ENCODE measurements at places on chromosomes 7 and 10.

DNA sequence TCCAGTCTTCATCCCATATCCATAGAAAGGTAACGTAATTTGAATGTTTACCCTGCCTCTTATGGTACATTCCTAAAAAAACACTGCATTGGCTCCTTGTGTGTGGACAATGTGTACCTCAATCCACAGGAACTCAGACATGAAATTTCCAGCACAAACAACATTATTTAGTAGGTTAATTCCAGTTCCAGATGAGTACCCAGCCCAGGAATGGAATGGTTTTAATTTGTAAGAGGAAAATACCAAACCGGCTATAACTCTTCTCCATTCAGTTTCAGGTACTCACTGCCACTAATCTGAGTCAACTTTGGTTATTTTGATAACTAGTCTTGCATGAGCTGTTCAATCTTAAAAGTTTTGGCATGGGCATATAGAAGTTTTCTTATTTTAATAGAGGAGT, 39.0 kb downstream of the TFPI2 start:
- DNase-seq, result no peak

- peak; percentile 49 for DNase-seq
These were observed 259.1 kb upstream of the MKLN1 start for GRCh38 chr7:131068604-131069021.

DNA sequence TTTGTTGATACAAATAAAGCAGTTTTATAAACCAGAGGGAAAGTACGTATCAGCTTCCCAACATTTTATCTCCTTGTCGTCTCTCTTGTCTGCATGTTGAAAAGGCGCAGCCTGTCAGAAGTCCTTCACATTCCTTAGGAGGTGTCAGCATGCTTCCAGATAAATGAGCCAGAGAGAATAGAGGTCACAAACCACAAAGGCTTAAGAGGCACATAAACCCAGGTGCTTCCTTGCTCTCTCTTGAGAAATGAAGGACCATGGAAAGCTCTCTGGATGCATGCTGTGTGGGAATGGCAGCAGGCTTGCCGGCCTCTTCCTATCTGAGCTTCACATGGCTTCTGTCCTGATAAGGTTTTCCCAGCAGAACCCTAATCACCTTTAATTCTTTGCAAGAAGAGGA, 448.5 kb downstream of the XPNPEP1 start:
- no peak for DNase-seq

DNA sequence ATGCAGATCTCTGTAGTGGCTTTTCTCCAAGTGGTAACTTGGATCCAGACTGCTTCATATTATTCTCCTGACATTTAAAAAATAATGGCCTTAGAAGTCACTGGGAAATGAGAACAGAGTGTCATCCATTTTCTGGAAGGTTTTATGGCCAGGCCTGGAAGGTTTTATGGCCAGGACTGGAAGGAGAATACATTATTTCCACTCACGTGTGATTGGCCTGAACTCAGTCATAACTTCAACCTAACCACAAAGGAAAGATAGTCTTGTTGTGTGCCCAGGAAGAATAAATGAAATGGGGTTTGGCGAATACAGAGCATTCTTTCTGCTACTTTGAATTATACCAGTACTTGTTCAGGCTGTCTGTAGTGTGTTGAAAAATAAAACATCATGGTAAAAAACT, 360.9 kb downstream of the GPAM start:
- DNase-seq, result no peak

- DNase-seq, result no peak
These were observed 78.3 kb downstream of the GRK5 start for GRCh38 chr10:119285495-119286267.

GRCh38 chr10:100808876-100809275, 63.5 kb downstream of the PAX2 start:
- DNase-seq, result no peak

- no peak for DNase-seq
These were observed 230.0 kb upstream of the HABP2 start for GRCh38 chr10:113322843-113323242.

GRCh38 chr7:1362301-1362700, 97.0 kb downstream of the MICALL2 start:
- DNase-seq, result no peak

DNA sequence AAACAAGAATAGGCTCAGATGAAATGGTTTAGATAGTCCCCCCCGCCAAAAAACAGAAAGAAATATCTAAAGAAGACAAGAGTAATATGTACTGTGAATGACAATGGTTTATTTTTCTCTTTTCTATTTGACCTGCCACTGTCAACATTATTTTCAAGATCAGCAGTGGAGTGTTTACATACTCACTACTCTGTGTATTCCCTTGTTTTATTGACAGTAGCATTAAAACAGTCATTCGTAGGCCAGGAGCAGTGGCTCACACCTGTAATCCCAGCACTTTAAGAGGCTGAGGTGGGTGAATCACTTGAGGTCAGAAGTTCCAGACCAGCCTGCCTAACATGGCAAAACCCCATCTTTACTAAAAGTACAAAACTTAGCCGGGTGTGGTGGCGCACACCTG, 245.3 kb upstream of the SLC26A5 start:
- no peak for DNase-seq

DNA sequence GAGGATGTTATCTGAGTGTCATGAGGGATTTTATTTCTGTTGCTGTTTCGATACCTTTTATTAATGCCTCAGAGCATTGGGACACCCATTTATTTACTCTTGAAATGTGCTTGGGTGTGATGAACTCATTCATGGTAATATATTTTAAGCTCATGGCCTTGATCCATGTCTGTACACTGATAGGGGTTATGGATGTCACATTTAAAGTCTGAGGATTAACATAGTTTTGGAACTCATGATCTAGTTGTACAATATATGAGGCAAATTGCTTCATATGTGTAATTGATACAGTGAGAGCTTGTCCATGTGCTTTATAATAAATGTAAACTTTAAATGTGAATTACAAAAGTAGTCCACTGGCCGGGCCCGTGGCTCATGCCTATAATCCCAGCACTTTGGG, 23.0 kb upstream of the ZRANB1 start:
- no peak for DNase-seq

- no peak for DNase-seq
These were observed 26.1 kb downstream of the IFIT5 start for GRCh38 chr10:89440226-89441009.

- no peak for DNase-seq
These were observed 12.2 kb downstream of the BHLHA15 start for GRCh38 chr7:98223351-98223897.

DNA sequence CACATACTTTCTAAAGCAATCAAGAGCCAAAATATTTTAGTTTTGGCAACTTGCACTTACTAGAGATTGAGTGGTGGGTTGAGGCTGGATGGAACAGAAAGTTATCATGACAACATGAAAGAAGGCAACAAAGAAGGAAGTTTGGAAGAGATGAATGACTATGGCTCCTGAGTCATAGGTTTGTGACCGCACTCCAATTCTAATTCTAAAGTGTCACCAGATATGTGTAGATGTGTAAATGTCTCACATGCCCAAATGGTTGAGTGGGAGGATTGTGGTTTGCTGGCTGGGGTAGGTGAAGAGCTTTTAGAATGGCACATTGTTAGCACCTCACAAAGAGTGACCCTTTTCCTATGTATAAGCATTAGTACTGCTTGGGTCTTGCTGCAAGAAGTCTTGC, 20.2 kb downstream of the TAS2R16 start:
- DNase-seq, result no peak

DNA sequence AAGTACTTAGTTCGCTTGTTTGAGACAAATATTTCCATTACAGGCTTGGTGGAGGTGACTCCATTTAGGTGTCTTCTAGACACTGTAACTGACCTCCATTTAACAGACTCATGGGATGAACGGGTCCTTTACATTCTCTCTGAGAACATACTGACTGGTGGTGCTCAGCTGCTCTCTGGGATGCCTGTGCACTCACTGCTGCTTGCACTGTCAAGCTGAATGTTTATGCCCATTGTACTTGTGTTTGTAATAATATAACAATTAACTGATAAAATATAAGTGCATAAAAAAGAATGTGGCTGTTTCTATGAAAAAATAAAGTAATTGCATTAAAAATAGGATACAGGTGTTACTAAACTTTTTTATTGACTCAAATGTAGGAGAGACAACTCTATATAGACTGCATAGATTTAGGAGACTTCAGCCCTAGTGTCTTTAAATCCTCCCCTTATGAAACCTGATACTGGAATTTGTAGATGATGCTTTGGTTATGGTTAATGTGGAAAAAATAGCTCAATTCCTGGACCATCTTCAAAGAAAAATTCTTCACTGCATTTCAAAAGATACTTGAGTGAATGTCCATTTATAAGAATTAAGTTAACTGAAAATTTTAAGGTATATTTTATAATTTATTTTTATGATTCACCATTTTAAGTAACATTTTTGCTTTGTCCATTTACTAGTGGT, 85.4 kb downstream of the CDK14 start:
- no peak for DNase-seq

- DNase-seq, result no peak
These were observed 70.0 kb upstream of the SMIM30 start for GRCh38 chr7:113188396-113188795.

GRCh38 chr10:100847440-100847839, 65.3 kb upstream of the SLF2 start:
- DNase-seq, result peak; percentile 36

- DNase-seq, result no peak
These were observed 73.4 kb upstream of the LAMB4 start for GRCh38 chr7:108203537-108203936.

- no peak for DNase-seq
These were observed 36.2 kb upstream of the XPNPEP1 start for GRCh38 chr10:109959259-109960145.

GRCh38 chr7:113562801-113563200, 356.0 kb downstream of the PPP1R3A start:
- no peak for DNase-seq

- no peak for DNase-seq
These were observed 325.9 kb upstream of the FZD1 start for GRCh38 chr7:90938371-90938770.

- DNase-seq, result no peak
These were observed 273.6 kb upstream of the PODXL start for GRCh38 chr7:131829947-131830558.

DNA sequence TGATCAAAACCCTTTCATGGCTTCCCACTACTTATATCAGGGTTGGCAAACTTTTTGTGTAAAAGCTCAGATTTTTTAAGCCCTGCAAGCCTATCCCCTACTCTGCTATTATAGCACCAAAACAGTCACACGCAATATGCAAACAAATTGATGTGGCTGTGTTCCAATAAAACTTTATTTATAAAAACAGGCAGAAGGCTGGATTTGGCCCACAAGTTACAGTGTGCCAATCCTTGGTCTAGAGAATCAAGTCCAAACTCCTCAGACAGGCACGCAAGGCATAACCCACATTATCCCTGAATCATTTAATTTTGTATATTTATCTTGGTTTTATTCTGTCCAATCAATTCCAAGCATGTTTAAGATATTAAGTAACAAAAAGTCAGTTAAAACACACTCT, 71.9 kb downstream of the SGMS1 start:
- no peak for DNase-seq

DNA sequence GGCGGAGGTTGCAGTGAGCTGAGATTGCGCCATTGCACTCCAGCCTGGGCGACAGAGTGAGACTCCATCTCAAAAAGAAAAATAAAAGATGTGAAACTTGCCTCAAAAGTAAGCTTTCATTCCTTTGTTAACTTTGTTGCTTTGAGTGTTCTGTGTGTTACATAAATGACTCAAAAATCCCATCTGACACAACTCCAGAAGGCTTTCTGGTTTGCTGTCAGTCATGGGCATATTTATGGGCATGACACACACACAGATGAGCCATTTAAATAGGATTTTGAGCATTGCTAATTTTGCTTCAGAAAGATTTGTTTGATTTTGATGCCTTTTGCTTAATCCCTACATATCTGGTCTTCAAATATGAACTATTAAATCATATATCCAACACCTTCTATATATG, 82.6 kb downstream of the CACNB2 start:
- DNase-seq, result no peak

DNA sequence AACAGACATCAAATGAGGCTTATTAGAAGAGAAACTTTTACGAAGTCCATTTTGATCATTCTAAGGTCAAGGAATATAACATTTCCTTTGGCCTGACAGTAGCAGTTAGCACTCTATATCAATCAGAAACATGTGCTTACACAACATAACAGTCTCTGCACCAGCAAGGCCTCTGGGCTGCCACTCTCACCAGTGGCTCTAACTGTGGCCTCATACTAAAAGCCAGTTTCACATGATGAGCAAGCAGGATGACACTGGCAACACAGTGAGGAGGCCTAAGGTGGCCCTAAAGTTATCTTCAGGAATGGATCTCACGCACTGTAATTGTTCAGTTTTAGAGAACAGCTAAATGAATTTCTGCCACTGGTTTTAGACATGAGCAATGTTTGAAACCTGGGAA, 126.8 kb downstream of the COBL start:
- DNase-seq, result no peak

DNA sequence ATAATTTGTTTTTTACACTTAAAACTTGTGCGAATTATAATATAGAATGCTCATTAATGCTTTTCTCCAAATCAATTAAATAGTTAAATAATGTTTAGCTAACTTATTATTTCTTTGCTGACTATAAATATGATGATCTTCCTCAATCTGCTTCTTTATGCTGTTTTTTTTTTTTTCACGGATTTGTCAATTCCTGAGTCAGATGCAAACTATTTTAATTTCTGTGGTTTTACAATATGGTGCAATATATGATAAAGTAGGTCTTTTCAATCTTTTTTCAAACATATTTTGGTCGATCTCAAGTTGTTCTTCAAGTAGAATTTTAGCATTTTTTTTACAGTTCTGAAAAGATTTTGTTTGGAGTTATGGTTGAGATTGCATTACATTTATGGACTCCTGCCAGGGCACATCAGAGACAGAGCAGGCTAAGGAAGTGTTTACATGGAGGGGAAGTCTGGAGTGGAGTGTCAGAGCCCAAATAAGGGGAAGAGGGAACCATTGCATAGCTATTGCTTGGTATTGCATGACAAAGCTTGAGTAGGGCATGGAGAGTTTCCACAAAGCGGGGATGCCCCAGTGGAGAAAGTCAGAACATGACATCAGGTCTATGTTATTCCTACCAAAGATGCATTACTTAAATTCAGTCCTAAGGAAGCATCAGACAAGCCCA, 204.4 kb downstream of the OTUD1 start:
- DNase-seq, result no peak

GRCh38 chr7:51328351-51328801, 11.8 kb upstream of the COBL start:
- DNase-seq, result no peak

DNA sequence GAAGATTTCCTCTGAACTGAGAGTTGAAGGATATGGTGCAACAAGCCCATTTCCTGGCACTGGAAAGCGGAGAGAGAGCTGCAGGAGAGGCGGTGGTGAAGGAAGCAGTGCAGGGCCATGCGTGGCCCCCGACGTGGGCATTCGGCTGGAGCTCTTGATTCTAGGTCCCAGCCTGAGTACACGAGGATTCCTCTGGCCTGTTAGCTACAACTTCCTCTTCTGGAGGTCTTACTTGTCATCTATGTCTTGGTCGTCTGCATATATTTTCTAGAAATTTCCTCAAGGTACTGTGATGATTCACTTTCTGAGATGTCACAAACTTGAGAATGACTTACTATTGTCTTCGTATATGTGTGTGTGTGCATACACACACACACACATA, 59.2 kb upstream of the JAZF1 start:
- DNase-seq, result no peak

- no peak for DNase-seq
These were observed 52.2 kb downstream of the C10orf120 start for GRCh38 chr10:122647383-122647968.
